ENCODE measurements at places on chromosomes 11 and 22.

- no peak for DNase-seq
Observed at GRCh38 chr22:41885516-41885915, 29.4 kb downstream of the SHISA8 start.

DNA sequence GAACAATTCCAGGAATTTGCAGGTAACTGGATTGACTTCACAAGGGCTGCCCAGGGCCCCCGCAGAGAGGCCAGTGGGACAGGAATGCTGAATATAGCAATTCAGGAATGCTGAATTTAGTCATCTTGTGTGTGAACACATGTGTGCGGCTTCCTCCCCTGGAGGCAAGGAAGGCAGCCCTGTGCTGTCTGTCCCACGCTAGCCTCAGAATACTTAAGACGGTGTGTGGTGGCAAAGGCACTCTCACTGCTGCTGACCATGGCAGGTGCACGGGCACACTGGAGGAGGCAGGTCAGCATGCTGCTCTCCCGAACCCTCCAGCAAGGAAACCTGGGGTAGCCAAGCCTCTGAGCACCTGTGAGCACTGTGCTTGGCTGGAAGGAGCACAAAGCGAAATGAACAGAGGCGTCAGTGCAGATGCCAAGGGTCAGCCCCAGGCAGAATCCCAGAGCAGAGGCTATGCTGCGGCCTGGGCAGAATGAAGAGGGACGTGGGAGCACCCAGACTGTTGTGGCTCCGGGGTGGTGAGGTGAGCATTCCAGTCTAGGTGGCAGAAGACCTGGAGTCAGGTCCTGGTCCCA, 2.7 kb downstream of the GNAZ start:
- DNase-seq, result peak; percentile 87

- DNase-seq, result no peak
Observed at GRCh38 chr11:69333879-69334278, 39.9 kb downstream of the MYEOV start.

DNA sequence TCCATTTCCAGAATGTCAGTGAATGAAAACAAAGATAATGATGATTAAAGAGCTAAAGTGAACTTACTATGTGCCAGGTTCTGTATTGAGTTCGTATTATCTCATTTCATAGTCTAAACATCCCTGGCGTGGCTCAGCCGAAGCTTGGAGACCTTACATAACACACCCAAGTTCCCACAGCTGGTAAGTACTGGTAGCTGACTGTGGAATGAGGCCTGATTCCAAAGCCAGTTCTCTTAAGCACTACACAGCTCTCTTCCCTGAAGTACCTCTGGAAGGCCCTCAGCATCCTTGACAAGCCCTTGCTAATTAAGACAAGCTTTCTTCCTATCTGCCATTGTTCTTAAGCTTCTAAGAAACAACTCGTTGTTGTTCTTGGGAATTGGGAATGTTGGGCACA, 28.6 kb upstream of the NCAM1 start:
- DNase-seq, result no peak

GRCh38 chr11:7892059-7892699, 38.9 kb downstream of the OR10A6 start:
- DNase-seq, result peak; percentile 81

DNA sequence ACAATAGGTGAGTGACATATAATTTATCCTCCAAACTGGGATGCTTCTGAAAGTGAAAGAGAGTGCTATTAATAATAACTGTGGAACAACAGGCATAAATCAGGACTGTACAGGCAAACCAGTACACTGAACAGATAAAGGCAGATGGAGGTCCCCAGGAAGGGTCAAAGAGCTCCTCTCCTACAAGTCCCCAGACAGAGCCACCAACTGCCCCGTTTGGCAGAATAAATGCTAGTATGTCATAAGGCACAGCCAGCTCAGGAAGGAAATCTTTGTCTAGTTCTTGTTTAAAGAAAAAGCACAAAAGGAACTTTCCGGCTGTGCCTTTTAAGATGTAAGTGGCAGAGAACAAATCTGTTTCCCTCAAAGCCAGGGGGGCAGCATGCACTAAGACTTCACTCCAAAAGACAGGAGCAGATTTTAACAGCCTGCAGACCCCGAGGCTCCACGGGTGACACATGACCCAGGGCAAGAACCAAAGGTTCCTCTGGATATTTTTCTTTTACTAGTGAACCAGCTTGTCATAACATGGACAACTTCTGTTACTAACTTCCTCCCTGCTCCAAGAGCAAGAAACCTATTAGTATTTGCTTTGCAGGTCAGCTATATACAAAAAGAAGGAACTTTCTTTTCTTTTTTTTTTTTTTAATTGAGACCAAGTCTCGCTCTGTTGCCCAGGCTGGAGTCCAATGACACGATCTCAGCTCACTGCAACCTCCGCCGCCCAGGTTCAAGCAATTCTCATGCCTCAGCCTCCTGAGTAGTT, 50.2 kb downstream of the MYH9 start:
- DNase-seq, result no peak

DNA sequence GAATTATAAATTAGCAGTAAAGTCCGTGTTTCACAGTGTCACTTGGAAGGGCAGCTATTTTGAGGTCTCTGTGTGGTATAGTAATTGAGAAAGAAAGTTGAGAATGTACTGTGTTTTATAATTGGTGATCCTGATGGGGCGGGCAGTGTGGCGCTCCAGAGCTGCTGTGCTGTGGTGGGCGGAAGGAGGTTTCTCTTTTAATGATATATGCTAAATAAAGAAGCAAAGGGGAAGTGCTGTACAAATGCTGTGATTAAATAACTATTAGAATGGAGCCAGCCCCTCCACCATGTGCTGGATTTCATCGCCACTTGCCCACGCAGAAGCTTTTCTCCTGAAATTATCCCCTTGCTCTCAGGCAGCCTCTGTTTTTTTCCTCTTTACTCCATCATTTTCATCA, 24.6 kb downstream of the ATXN10 start:
- no peak for DNase-seq

- DNase-seq, result peak; percentile 45
Observed at GRCh38 chr22:30424534-30425326, 838 bp upstream of the MTFP1 start.

DNA sequence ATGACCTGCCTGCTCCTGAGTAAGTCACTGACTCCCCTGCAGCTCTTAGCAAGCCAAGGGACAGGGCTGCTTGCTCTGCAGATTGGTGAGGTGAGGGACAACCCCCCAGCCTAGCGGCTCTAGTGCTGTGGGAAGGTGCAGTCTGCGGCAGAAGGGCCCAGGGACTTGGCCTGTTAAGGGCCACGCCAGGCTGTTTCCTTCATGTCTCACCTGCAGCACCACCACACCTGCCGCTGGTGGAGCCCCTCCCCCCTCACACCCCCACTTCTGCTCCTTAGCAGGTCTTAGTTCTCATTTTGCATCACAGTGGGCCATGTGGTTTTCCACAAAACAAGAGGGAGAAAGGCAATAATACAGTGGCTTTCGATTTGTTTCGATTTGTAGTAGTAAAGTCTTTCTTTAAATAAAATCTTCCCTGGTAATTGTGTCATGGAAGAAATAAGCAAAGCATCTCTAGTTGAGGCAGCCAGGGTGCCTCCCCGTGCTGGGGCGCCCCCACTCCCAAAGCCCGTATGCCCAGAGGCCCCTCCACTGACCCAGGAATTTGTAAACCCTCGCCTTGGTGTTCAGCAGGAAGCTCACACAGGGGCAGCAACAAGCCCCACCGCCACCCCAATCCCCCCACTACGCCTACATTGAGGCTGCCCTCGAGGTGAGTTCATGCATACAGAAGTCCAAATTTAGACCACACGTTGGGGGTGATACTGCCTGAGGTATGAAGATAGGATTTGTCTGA, 86.5 kb upstream of the CLDN5 start:
- no peak for DNase-seq

GRCh38 chr11:75561426-75562047, 516 bp upstream of the SERPINH1 start:
- no peak for DNase-seq

GRCh38 chr22:47564158-47564450, 801.7 kb downstream of the TBC1D22A start:
- DNase-seq, result no peak

DNA sequence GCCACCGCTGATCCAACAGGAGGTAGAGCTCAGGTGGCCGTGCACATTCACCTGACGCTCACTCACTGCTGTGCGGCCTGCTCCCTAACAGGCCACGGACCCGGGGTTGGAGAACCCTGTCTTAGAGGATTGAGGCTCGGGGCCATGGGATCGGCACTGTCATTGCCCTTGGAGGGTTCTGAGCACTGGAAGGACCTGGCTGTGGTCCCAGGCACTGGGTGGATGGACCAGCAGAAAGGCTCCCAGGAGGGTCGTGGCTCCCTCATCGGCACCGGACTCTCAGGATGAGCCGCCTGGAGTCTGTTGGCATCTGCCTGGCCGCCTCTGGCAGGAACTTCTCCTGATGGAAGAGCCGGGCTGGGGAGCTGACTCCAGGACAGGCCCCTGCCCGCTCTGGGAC, 6.5 kb downstream of the KCNQ1 start:
- DNase-seq, result no peak

DNA sequence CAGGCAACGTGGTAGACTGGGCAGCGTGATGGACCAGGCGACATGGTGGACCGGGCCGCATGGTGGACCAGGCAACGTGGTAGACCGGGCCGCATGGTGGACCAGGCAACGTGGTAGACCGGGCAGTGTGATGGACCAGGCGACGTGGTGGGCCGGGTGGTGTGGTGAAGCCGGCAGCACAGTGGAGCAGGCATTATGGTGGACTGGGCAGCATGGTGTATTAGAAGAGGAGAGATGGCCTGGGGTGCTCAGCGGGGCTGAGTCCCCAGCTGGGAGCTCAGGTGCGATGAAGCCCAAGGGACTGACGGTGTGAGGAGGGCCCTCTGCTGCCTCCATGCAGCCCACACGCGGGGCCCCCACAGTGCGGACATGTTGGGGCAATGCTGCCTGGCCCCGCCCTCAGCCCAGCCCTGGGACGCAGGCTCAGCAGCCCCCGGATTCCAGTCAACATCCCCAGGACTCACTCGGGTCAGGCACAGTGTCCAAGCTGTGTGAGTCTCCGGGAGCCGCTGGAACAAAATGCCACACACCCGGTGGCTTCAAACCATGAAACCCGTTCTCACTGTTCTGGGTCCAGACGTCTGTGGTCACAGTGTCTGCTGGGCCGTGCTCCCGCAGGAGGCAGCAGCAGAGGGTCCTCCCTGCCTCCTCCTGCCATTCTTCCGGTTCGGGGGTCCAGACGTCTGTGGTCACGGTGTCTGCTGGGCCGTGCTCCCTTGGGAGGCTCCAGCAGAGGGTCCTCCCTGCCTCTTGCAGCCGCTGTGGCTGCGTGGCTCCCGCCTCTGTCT, 1084.9 kb downstream of the BRD1 start:
- DNase-seq, result no peak
